ENCODE measurements at places on chromosomes 3 and 15.

DNA sequence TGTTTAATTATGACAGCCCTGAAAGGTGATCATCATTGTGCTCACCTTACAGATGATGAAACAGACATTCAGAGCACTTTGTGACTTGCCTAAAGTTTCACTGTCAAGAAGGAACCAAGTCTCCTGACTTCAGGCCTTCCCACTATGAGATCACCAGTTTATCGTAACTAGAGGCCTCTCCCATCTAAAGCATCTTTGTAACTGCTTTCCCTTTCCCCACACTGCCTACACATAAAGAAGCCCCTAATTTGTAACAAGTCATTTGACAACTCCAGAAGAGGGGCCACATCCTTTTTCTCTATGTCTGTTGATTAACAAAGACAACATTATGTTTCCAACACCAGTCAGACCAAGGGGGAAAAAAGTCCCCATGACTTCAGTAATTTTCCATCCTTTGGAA, 1.1 kb downstream of the KLHL6 start:
- peak; percentile 14 for DNase-seq

DNA sequence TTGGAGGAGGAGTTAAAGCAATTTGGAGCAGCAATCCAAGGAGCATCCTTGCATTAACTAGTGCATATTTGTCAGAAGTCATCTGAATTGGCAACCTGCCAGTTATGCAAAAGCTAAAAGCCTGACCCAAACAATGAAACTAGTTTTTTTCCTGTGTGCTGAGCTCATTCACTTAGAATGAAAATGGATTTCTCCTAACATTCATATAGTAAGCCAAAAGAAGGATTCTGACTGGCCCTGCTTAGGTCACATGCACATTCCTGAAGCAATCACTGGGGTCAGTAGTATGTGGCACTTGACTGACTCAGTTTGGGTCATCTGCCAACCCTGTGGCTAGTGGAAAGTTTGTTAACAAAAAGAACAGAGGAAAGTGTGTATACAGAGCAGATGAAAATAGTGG, 30.5 kb downstream of the OXSM start:
- DNase-seq, result peak; percentile 24

GRCh38 chr3:81024560-81024959, 736.9 kb downstream of the GBE1 start:
- no peak for DNase-seq

- no peak for DNase-seq
Observed at GRCh38 chr15:83922649-83923294, 268.8 kb downstream of the ADAMTSL3 start.

DNA sequence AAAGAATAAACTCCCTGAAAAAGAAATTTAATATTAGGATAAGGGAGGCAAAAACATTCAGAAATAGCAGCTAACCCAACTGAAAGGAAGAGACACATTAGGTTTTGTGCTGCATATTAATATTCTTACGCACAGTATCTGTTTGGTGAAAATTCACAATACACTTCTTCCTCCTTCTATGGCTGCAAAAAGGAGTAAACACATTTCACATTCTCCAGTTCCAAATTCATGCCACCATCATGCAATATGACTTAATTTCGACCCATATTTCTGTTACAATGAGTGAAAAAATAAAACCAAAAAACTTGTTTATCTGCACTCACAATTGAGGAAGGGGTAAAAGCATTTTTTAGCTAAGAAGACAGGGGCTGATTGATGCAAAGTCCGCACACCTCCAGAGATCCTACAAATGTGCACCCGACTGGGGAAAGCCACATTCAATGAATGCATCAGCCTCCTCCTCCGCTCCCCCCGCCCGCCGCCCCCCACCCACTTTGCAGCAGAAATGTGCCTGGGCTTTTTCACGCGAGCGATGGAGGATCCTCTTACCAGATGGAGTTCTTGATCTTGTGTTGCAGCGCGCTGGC, 1.0 kb downstream of the RFX7 start:
- peak; percentile 34 for DNase-seq

GRCh38 chr3:112709911-112710310, 69.0 kb upstream of the CCDC80 start:
- no peak for DNase-seq

- no peak for DNase-seq
Observed at GRCh38 chr3:16441371-16441875, 72.1 kb downstream of the RFTN1 start.

DNA sequence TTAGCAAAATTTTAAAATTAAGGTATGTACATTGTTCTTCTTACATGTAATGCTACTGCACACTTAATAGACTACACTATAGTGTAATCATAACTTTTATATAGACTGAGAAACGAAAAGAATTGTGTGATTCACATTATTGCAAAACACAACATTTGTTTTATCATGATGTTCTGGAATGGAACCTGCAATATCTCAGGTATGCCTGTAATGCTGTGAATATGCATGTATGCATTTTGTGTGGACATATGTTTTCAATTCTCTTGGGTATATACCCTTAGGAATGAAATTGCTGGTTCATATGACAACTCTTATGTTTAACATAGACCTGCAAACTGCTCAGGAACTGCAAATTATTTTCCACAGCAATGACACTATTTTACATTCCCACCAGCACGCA, 38.6 kb upstream of the TJP1 start:
- no peak for DNase-seq

DNA sequence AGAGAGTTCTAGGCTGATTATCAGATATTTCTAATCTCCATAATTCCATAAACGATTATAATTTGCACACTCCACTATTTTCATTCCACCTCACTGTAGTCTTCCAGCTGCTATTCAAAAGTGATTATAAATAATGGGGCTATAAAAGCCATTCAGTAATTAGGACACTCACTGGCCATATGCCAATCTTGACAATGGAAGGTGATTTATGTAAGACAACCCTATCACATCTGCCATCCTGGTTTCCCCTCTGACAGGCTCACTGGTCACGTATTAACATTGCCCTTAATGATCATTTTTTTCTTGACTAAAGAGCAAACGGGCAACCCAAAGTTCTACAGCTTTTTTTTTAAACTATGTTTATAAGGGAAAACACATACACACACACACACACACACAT, 402.4 kb downstream of the MAGI1 start:
- no peak for DNase-seq

- no peak for DNase-seq
Observed at GRCh38 chr3:40925231-40925630, 274.1 kb upstream of the CTNNB1 start.

DNA sequence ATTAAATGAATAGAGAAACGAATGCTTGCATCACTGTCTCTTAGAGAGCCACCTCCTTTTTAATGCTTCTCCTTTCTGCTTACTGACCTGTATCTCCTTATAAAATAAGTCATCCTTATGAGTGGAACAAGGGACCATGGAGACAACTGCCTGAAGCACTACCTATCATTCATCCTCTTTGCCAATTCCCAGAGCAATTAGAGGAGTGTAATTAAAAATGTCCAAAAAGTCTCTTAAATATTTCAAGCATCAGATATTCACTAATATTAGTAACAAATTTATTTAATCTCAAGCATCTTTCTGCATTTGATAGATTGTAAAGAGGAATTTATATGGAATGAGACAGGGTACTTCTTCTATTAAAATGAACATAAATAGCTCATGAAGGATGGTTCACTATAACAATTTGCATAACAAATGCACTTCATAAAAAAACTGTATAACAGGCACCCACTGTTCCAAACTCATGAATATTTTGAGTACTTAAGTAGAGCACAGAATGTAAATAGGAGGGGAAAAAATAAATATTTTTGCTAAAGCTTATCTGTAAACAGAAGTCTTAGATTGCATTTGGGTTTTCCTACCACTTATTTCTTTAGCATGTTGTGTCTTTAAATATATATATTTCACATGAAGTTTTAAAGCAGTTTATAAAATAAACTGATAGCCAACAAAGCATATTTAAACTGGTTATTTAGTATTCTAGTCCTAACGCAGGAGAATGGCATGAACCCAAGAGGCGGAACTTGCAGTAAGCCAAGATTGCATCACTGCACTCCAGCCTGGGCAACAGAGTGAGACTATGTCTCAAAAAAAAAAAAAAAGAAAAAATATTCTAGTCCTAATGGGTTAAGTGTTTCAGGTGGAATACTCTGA, 269.3 kb downstream of the TBL1XR1 start:
- no peak for DNase-seq

DNA sequence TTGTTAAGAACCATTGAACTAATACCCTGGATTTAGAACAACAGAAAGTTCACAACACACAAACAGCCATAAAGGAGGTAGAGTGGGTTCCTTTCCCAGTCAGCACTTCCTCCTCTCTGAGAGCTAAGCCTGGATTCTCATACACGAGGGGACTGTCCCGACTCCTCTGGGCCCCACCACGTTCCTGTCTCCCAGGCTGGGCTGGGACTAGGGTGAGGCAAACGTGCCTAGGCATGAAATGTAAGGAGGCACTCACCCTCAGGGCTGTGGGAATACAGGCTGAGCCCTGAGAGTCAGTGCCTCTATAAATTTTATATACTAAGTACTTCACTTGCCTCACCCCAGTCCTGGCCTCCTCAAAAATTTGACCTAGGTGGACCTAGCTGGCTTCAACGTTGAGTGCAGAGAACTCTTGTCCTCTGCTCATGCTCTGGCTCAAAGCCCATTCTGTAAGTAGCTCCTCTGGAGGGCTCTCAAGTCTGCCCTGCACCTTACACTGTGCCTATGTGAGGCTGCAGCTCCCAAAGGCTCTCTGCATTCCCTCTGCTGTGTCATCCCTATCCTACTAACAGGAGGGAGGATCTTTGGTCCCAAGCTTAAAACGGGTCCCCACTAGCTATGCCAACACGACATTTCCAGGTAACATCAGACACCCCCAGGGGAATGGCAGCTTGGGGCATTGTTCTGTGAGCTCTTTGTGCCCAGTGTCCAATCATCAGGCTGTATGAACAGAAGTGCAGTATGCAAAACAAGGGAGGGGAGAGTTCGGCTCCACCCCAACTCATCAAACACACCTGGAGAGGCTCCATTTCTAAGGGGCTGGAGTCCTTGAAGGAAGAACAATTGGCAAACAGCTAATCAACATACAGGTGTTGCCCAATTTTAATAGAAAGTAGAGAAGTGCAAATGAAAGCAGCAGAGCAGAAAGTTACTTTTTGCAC, 233.2 kb downstream of the RPLP1 start:
- DNase-seq, result no peak

GRCh38 chr3:127209155-127209839, 16.4 kb downstream of the PRR23E start:
- DNase-seq, result no peak

Data from hematopoietic multipotent progenitor cell treated with erythropoietin and hydrocortisone succinate and interleukin-3 and kit ligand, for 17 days (in vitro differentiated cells).